ENCODE measurements at places on chromosomes 16 and 17.
A peak's percentile ranks its signal among the peaks of the same experiment; 100 is the strongest.

- DNase-seq = no peak
These were observed 2.2 kb downstream of the LASP1 start for GRCh38 chr17:38872027-38872511.

DNA sequence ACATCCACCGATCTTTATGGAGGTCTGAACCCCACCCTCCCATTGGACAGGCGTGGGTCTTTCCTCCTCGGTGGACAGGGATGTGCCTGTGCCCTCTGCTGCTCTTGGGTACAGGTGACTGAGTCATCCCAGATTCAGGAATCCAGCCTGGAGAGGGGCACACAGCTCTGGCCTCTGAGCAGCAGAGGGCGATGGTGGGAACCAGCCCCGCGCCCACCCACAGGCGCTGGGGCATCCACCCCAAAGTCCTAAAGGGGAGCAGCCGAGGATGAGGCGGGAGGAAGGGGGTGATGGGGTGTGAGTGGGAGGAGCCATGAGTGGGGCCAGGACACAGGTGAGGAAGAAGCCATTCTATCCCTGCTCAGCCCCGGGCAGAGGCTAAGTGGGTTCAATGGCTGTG lies 35.0 kb downstream of the ENGASE start:
- DNase-seq = no peak

DNA sequence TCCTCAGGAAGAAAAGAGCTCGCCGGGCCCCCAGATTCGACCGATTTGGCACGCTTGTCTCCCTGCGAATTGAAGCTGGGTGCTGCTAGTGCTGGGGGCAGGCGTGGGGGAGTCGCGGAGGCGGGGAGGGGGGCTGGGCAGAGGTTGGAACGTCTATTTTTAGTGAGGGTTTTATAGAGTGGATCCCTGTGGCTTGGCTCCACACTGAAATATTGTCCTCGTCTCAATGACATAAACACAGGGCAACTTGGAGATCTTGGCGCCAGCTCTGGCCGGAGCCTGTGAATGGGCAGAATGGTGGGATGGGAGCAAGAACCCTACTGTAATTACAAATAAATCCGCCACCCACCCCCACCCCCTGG lies 15.7 kb upstream of the NOG start:
- no peak for DNase-seq

DNA sequence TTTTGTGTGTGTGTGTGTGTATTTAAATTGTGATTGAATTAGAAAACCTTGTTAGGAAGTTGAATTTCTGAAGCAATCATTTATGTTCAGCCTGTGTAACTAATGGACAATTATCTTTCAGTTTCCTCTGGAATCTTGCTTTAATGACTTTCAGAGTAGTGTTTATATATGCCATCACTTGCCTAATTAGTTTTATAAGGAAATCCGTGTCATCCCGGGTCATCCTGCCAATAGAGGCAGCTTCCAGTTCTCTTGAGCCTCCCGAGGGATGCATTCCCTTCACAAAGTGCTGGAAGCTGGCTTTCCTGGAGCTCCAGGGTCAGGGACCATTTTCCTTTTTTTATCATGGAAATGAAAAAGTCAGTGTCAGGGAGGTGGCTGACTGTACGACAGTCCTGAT lies 42.9 kb downstream of the PRKCA start:
- no peak for DNase-seq

GRCh38 chr17:81097134-81097942 lies 62.4 kb downstream of the BAIAP2 start:
- peak; percentile 7 for DNase-seq

GRCh38 chr17:33864758-33865229 lies 390.3 kb upstream of the CCL2 start:
- DNase-seq = no peak

DNA sequence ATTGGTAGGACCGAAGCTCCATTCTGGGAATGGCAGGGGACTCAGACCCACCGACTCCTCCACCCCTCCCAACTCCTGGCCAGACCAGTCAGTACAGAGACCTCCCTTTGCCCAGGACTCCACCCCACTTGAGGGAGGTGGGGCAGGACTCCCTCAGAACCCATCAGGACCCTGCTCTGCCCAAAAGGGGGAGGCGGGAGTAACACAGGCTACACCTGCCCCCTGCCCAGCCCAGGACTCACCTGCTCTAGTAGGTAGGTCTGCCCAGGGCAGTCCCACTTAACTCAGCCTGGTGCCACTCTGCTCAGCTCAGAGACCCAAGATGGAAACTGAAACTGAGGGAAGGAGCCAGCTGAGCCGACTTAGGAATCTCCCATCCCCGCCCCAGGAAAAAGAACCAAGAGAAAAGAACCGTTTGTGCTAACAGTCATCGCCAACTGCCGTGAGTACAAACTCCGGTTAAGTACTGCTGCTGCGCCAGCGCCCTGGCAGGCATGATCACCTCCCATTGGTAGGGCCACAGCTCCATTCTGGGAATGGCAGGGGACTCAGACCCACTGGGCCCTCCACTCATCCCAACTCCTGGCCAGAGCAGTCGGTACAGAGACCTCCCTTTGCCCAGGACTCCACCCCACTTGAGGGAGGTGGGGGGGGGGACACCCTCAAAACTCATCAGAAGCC lies 503 bp downstream of the DHX58 start:
- no peak for DNase-seq

DNA sequence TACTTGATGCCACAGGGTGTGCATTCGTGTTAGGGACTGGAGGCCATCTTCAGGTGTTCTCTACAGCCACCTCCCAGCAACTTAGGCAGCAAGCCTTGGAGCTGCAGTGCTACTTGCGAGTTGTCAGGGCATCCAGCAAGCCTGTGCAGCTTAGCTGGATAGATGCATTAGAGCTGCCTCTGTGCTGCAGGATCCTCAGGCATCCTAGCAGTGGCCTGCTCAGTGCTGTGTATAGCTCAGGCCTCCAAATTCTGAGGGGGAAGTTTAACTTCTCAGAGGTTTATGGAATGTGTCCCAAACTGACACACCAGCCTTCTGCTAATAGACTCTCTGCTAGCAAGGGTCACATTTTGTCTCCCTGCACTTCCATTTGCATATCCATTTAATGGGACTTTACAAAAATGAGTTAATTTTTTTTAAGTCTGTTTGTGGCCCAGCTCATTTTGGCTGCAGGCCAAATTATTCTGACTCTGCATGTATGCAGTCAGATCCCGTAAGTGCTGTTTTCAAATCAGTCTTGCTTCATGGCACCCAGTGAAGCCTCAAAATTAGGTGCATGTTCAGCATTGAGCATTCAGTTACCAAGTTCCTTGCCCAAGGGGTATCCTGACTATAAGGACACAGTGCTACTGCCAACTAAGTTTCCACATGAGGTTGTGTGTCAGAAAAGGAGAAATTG lies 6.8 kb downstream of the GABARAPL2 start:
- no peak for DNase-seq
